Spinal cord (tissue), 10 donors: ENCODE measurements at places on chromosomes 7 and 10. TPM values are rescaled to one million over a fixed set of nuclear protein-coding genes. Genes with fewer than 3 reads are reported as not detected.
A peak's percentile ranks its signal among the peaks of the same experiment; 100 is the strongest.

DNA sequence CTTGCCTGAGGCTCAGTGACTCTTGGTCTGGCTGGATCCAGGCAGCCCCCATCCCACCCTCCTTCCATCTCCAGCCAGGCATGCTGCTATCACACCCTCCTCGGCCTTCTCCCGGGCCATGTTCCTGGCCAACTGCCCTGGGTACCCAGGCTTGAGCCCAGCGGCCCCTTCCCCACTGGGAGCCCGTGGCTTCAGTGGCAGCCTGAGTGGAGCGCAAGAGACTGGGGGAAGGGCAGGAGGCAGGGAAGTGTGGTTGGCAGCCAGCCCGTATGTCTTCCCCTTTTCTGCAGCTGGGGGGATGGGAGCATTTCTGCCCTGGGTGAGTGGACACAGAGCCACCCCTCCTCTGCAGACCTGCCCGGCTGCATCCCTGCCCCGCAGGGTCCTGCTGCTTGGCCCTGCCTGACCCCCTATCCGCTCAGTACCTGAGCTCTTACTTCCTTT is 148.5 kb downstream of the ARHGAP22 start:
- H3K36me3 ChIP-seq, result peaks cover 28% of the 10 kb centered on the region
- no peaks in the 10 kb centered on the region for H3K27me3 ChIP-seq
- peak; percentile 76 for DNase-seq

DNA sequence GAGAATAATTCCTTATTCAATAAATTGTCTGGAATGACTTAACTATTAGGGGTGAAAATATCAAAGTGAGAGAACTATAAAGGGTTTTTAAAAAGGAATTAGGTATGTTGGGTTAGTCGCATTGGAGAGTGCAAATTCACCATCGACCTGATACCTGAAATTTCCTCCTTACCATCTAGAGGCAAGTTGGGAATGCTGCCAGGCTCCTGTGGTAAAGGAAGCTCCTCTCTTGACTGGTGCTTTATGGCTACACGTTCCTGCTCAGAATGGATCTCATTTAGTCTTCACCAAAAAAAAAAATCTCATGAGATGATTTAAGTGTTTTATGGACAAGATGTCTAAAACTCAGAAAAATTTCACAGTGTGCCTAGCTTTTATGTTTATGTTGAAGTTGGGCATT is 129.8 kb downstream of the EGFR start:
- DNase-seq, result no peak
- no peaks in the 10 kb centered on the region for H3K27me3 ChIP-seq
- peaks cover 35% of the 10 kb centered on the region for H3K36me3 ChIP-seq
- no peak overlapping the region for H3K4me3 ChIP-seq
- H3K27ac ChIP-seq, result no peak overlapping the region

DNA sequence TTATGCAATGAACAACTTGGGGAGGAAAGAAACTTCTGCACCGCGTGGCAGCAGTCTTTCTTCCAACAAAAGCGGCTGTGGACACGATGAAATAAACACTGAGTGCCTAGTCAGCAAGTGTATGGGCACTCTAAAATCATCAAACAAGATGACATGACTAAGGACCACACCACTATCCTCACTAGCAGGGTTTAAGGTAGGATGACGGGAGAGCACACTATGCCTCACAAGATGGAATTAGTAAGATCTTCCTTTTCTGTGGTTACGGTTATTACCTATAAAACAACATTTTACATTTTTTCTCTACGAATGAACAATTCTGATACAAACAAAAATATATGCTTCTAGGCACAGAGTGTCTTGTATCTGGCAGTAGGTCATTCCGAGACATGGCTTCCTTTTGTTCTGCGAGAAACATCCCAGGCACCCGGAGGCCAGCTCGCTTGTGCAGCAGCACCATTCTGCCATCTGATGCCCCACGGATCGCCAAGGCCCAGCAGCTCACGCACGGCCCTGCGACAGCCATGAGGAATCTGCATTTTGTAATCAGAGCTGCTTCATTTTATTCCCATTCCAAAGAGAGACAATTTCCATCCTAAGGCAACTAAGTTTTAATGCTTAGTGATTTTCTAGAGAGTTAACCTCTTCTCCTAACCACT is 54.1 kb upstream of the NCAPG2 start:
- H3K4me1 ChIP-seq, result no peaks in the 10 kb centered on the region
- no peak for DNase-seq
- H3K27me3 ChIP-seq, result no peaks in the 10 kb centered on the region

GRCh38 chr10:54772468-54773122 is 28.4 kb downstream of the PCDH15 start:
- no peak for DNase-seq
- no peaks in the 10 kb centered on the region for H3K4me1 ChIP-seq
- H3K27ac ChIP-seq, result no peak overlapping the region

The MALRD1 gene
- total RNA-seq, result 7.5 TPM

The PDE1C gene
- 10.6 TPM for total RNA-seq

The KIF11 gene
- total RNA-seq, result 15.2 TPM
